ENCODE measurements at places on chromosomes 13 and 19.
A peak's percentile ranks its signal among the peaks of the same experiment; 100 is the strongest.

DNA sequence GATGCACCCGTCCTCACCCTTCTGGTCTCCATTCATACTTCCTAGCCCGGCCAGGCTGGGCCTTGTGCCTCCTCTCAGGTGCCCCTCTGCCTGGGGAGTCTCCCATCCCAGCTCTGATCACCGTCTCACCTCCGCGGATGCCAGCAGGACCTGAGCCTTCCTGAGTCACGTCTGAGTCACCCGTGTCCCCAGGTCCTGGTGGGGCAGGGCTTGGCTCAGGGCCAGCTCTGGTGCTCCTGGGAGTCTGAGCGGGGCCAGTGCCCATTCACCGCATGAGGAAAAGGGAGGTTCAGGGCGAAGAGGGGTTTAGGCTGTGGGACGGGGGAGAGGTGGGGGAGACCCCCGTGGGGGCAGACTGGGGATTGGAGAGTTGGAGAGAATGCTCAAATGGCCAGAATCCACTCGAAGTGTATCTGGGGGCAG lies 593 bp downstream of the ATP8B3 start:
- ATAC-seq: peak; percentile 8

GRCh38 chr13:112443995-112444311 lies 67.8 kb downstream of the SPACA7 start:
- ATAC-seq: no peak

DNA sequence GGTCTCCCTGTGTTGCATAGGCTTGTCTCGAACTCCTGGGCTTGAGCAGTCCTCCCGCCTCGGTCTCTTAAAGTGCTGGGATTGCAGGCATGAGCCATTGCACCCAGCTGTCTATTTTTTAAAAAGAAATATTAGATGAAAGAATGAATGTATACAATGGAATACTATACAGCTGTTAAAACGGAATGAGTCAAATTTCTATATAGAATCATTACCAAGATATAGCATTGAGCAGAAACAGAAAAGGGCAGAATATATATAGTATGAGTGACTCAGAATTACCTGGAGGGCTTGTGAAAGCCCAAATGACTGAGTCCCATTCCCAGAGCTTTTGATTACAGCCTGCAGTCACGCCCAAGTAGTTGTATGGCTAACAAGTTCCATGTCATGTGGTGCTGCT lies 4.4 kb downstream of the DACT3 start:
- ATAC-seq: no peak

GRCh38 chr13:91122766-91123165 lies 224.7 kb upstream of the MIR17HG start:
- no peak for ATAC-seq

- no peak for ATAC-seq
Measured at GRCh38 chr13:47555235-47555634, 445.8 kb downstream of the SUCLA2 start.

- peak; percentile 52 for ATAC-seq
Measured at GRCh38 chr19:11089254-11090013, at the start of gene LDLR. Gene LDLR, plus strand, starts transcription at chr19:11089463. Its CDS starts 86 bp downstream, at chr19:11089549.

GRCh38 chr13:82803341-82803740 lies 1078.9 kb downstream of the SLITRK1 start:
- ATAC-seq: no peak

GRCh38 chr13:23392313-23392712 lies 41.2 kb downstream of the SACS start:
- ATAC-seq: no peak

DNA sequence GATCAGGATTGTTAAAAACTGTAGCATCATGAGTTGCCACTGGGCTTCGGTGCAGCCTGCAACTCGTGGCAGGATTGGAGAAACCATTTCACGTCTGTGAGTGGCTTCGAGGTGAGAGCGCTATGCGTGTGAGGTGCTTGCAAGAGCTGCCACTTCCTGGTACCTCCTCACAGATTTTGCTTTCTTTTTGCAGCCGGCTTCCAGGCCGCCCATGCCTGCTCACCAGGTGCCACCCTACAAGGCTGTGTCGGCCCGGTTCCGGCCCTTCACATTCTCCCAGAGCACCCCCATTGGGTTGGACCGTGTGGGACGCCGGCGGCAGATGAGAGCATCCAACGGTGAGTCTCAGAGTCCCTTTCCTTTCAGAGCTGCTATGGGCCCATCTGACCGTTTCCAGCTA lies 57.9 kb upstream of the C1QTNF9 start:
- peak; percentile 91 for ATAC-seq

GRCh38 chr13:29589234-29589633 lies 6.3 kb downstream of the SLC7A1 start:
- no peak for ATAC-seq

Measured in activated CD4-positive, CD25-positive, alpha-beta regulatory T cell treated with anti-CD3 and anti-CD28 coated beads, Interleukin-2, amount 50 U/mL, for 24 hours (primary cell).